ENCODE measurements at places on chromosomes 3 and 15.

- DNase-seq, result no peak
Observed at GRCh38 chr3:157238457-157238856, 78.5 kb upstream of the CCNL1 start.

GRCh38 chr3:161649900-161650484 is 153.4 kb downstream of the OTOL1 start:
- no peak for DNase-seq

DNA sequence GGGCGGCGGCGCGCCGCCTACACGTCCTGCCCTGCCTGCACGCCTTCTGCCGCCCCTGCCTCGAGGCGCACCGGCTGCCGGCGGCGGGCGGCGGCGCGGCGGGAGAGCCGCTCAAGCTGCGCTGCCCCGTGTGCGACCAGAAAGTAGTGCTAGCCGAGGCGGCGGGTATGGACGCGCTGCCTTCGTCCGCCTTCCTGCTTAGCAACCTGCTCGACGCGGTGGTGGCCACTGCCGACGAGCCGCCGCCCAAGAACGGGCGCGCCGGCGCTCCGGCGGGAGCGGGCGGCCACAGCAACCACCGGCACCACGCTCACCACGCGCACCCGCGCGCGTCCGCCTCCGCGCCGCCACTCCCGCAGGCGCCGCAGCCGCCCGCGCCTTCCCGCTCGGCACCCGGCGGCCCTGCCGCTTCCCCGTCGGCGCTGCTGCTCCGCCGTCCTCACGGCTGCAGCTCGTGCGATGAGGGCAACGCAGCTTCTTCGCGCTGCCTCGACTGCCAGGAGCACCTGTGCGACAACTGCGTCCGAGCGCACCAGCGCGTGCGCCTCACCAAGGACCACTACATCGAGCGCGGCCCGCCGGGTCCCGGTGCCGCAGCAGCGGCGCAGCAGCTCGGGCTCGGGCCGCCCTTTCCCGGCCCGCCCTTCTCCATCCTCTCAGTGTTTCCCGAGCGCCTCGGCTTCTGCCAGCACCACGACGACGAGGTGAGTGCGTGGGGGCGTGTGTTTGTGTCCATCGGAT is 602 bp downstream of the TRIM71 start:
- no peak for DNase-seq

DNA sequence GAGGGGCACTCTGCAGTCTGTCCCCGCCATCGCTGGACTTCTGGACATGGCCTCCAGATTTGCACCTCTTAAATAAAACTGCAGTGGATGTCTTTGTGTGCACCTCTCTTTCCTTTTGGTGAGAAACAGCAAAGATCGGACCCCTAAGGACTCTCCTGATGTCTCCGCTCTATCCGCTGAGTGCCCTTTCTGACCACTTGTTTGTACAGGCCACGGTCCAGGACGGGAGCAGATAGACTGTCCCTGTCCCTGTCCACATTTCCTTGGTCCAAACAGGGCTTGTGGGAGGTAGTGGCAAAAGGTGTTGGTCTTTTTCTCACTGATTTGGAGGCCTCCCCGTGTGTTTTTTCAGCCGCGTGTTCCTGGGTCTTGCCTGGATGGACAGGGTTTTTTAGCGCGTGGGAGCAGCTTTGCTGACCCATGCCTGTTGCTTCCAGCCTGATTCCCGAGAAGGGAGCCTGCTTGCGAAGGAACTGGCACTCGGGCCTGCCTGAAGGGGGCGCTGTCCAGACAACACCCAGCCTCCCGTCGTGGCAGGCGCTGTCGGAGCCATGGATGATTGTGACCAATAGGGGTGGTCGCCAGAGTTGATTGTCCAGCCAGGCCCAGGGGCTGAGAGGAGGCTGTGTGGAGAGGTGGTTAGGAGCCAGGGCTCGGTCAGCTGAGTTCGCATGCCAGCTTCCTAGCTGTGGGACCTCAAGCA is 13.2 kb upstream of the STAB1 start:
- no peak for DNase-seq

DNA sequence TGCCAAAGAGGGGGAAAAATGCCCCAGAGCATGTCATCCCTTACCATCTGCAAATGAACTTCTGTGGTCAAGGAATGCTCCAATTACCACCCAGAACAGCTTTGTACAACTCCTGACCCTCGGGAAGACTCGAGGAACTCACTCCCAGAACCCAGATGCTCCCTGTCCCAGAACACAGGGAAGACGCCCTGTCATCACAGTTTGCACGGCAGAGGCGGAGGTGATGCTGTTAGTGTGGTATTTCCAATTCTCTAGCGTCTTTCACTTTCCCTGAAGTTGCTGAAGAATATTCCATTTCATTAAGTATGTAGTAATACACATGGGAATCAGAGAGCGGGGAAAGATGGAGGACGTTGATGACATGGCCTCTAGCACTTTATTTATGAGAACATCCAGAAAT is 193.7 kb downstream of the TIGIT start:
- no peak for DNase-seq
